ENCODE measurements at places on chromosomes 3 and 15.

DNA sequence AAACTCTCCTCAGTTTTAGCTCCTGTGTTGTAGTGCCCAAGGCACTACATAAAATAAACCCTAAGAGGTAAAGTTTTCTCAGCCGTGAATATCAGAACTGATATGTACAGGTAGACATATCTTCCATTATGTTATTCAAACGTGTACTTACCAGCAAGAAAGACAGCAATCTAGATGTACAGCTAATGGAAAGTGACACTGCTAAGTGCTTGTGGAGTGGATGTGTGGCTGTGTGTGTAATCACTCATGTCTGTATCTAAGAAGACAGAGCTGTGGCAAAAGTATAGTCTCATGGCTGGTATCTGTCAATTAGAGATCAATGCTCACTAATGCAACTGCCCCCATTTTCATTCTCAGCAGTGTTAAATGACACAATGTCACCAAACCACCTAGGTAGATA is 101.3 kb downstream of the FMN1 start:
- no peak for DNase-seq

DNA sequence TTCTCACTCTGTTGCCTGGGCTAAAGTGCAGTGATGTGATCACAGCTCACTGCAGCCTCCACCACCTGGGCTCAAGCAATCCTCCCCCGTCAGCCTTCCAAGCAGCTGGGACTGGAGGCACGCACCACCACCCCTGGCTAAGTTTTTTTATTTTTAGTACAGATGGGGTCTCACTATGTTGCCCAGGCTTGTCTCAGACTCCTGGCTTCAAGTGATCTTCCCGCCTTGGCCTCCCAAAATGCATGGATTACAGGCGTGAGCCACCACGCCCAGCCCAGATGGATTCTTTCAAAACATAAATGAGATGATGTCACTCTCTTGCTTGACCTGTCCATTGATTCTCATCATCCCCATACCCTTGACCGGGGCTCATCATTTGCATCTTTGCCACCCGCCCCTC is 72.6 kb upstream of the SLC6A6 start:
- no peak for DNase-seq

GRCh38 chr15:66619152-66619903 is 53.5 kb upstream of the LCTL start:
- DNase-seq = peak; percentile 59

DNA sequence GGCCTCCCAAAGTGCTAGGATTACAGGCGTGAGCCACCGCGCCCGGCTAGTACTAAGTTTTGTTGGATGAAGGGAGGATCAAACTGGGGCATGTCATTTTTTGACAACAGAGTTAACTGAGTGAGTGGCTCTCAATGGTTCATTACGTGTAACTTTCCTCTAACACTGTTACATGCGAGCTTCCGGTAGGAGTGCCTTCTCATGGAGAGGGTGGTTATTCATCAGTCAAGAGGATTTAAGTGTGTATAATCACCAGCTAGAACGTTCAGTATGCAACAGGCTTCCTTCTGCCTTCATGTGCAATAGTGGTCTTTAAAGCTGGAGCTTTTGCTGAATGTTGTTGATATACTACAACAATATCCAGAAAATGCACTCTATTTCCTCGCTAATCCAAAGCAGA is 19.1 kb upstream of the GOLGA8A start:
- no peak for DNase-seq

GRCh38 chr3:171514466-171514865 is 54.3 kb upstream of the TNIK start:
- no peak for DNase-seq

DNA sequence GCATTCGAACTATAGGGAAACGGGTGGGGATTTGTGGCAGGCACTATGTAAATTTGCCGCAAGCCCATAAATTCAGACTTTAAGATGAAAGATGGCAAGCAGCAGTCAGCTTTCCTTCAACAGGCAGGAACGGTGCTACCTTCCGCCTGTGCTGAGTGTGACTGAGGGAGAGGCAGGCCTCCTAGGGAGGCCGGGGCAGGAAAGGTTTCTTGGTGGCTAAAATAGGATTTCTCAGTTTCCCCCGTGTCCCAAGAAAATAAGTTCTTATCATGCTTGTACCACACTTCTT is 12.5 kb downstream of the FLNB start:
- no peak for DNase-seq

DNA sequence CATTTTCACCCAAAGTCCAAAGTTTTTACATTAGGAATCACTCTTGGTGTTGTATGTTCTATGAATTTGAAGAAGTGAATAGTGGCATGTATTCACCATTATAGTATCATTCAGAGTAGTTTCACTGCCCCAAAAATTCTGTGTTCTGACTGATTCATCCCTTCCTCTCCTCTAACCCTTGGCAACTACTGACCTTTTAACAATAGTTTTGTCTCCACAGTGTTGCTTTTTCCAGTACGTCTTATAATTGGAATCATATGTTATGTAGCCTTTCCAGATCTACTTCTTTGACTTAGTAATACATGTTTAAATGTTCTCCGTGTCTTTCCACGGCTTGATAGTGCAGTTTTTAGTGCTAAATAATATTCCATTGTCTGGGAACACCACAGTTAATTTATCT is 379.0 kb upstream of the SGO1 start:
- no peak for DNase-seq

GRCh38 chr3:49673121-49673714 is 933 bp upstream of the APEH start:
- DNase-seq = no peak

DNA sequence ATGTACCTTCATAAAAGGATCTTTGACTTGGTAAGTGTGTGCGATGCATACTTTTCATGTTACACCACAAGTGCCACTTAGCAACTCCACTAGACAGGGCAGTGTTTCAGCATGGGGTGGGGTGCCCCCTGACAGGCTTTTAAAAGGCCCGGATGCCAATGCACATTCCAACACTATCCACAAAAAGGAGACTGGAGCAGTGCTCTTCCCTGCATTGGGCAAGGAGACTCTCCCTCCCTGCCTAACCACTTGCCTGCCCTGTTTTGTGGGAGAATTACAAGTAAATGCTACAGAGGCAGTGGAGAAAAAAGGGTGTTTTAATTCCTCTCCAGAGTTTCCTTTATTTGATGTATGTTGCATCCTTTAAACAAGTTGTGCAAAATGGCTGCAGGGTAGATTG is 1.7 kb upstream of the RARB start:
- no peak for DNase-seq

GRCh38 chr3:87229113-87229512 is 2.0 kb downstream of the CHMP2B start:
- no peak for DNase-seq

Data from head of caudate nucleus (tissue), 42 donors.